Skeletal muscle tissue (tissue), 5 donors: ENCODE measurements at places on chromosomes 4 and X. TPM values are rescaled to one million over a fixed set of nuclear protein-coding genes. Genes with fewer than 3 reads are reported as not detected.

Gene NEIL3
- total RNA-seq: 5.7 TPM

Gene OTC
- total RNA-seq: not detected

Gene LDB2
- 55.8 TPM for total RNA-seq

Gene PRSS12
- total RNA-seq: 10.4 TPM

Gene GPR173
- 2.1 TPM for total RNA-seq

Gene PLCXD1
- total RNA-seq: 5.2 TPM

Gene GABRE
- 41.8 TPM for total RNA-seq

Gene TKTL2
- total RNA-seq: under 0.01 TPM

Gene HTN1
- total RNA-seq: not detected

Gene SLC9B1
- 15.7 TPM for total RNA-seq

Gene CXorf51A
- total RNA-seq: not detected

Gene SULT1E1
- total RNA-seq: 29.7 TPM

Gene POU4F2
- not detected for total RNA-seq

Gene SCD5
- total RNA-seq: 9.4 TPM

Gene RNF4
- 29.2 TPM for total RNA-seq

Gene PNMA6F
- total RNA-seq: not detected

Gene AMOT
- 30.8 TPM for total RNA-seq

Gene CD40LG
- not detected for total RNA-seq

Gene CYSLTR1
- total RNA-seq: 7.3 TPM

Gene CFI
- 5.7 TPM for total RNA-seq

Gene CHRNA9
- total RNA-seq: not detected

Gene CNGA1
- under 0.01 TPM for total RNA-seq

Gene MAGEC2
- not detected for total RNA-seq

Gene CTSO
- 20.4 TPM for total RNA-seq

Gene SPIN4
- total RNA-seq: 8.9 TPM

Gene HS3ST1
- total RNA-seq: under 0.01 TPM

Gene MAGEC1
- not detected for total RNA-seq

Gene SPANXN3
- total RNA-seq: not detected

Gene TCEAL6
- total RNA-seq: not detected

Gene ANKRD50
- 77.8 TPM for total RNA-seq

Gene PAGE4
- not detected for total RNA-seq

Gene CXCL8
- 1.0 TPM for total RNA-seq

Gene DCAF4L1
- under 0.01 TPM for total RNA-seq

Gene NDUFA1
- total RNA-seq: 122 TPM

Gene KCNE5
- 20.4 TPM for total RNA-seq

Gene KLHL4
- total RNA-seq: 5.2 TPM

Gene CT45A3
- total RNA-seq: not detected

Gene MTNR1A
- not detected for total RNA-seq

Gene UGT2B10
- 0.52 TPM for total RNA-seq
